ENCODE measurements at places on chromosomes 1 and 21. TPM values are rescaled to one million over a fixed set of nuclear protein-coding genes. Genes with fewer than 3 reads are reported as not detected.

DISP1 gene
- total RNA-seq, result 3.9 TPM

ZDHHC18 gene
- total RNA-seq, result 24.0 TPM

SLC1A7 gene
- not detected for total RNA-seq

BARHL2 gene
- not detected for total RNA-seq

DCDC2B gene
- total RNA-seq, result not detected

CORT gene
- not detected for total RNA-seq

All from endothelial cell of umbilical vein (primary cell).